ENCODE measurements at places on chromosomes 16 and 17.

DNA sequence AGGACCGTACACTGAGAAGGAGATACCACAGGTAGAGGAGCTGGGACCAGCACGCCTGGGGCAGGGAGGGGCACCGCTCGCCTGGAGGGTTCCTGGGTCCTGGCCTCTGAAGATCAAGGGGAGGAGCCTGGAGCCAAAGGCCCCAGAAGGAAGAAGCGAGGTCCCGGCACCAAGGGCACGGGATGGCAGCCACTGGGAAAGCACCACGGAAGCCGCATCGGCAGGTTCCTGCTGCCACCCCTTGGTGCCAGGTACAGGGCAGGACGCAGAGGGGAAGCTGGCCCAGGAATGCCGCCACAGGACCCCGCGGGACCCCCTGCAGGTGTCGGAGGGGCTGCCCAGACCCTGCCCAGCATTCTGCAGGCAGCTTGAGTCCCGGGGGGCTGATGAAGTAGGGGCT is 42.5 kb upstream of the CBFA2T3 start:
- no peak for DNase-seq

GRCh38 chr17:66805567-66805966 is 29.4 kb upstream of the CACNG5 start:
- DNase-seq = no peak

GRCh38 chr16:80526418-80527061 is 14.3 kb upstream of the DYNLRB2 start:
- DNase-seq = peak; percentile 25

DNA sequence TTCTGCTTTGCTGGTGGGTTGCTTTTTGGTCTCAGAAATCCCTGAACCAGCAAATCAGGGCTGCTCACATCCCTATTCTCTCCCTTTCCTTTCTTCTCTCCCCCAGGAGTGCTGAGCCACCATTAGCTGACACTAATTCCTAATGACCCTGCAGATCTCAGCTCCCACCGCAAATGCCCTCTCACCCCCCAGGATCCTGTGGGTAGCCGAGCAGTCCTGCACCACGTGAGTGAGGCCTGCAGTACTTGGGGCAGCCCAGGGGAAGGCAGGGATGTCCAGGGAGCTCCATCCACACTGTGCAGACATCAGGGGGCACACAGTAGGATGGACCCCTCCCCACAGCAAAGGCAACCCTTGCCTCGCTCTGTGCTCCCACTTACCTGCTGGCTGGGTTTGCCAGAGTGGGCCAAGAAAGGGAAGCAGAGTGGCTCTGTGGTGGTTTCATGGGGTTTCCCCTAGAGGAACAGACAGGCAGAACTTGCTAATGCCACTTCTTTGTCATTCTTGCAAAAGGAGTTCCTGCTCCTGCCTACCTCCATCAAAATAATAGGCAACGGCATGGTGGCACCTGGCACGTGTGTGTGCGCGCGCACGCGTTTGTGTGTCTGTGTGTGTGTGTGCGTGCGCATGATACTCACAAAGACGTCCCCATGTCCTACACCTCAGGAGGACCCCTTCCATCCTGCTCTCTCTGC is 135.6 kb downstream of the GAS7 start:
- no peak for DNase-seq

GRCh38 chr16:63623551-63624039 is 1498.3 kb downstream of the CDH11 start:
- DNase-seq = no peak

DNA sequence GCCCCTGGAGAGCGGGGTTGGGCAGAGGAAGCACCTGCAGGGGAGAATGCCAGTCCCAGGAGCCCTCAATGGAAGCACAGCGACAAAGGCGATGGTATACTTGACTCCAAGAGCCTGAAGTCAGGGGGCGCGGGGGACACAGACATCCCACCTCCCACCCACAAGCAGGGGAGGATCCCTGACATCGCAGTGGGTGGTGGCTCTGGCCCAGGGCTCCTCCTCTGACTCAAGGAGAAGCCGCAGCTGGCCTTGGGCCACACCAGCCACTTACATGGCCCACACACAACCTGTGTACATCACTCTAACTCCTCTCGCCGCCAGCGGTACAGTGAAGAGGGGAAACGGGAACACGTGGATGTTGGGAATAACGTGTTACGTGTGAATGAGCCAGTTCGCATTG is 44.3 kb downstream of the FZD2 start:
- no peak for DNase-seq

DNA sequence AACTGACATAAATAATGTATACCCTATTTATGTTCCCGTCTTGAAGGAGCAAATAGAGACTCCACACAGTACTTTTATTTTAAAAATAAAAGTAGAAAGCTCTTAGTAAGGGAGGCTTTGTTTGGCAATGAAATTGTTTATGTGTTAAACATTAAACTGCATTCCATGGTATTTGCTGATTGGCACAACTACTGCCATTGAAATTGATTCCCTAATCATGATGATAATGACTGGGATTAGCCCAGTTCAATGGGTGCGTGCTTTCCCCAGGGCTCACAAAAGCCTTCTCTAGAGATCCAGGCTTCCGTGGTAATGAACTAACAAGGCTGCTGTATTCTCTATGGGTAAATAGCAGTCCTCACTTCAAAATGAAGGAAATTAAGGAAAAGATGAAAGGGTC is 67.5 kb downstream of the GPRC5B start:
- no peak for DNase-seq

DNA sequence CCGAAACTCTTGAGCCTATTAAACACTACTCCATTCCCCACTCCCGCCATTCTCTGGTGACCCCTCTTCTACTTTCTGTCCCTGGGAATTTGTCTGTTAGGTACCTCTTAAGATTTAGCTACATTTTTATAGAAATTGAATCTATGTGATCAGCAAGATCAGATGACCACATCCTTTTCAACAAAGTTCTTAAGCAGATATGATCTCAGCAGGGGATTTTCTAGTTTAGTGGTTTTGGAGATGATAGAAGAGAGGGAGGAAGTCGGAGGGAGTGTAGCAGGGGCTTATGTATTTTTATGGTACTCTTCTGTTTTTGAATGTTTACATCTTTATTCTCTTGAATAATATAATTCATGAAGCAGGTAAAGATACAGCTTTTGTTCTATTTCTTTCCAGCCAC is 40.8 kb downstream of the RPA1 start:
- DNase-seq = no peak

GRCh38 chr16:65548470-65548869 is 426.6 kb upstream of the CDH11 start:
- DNase-seq = no peak

GRCh38 chr17:929586-929985 is 50.0 kb downstream of the NXN start:
- DNase-seq = peak; percentile 51

DNA sequence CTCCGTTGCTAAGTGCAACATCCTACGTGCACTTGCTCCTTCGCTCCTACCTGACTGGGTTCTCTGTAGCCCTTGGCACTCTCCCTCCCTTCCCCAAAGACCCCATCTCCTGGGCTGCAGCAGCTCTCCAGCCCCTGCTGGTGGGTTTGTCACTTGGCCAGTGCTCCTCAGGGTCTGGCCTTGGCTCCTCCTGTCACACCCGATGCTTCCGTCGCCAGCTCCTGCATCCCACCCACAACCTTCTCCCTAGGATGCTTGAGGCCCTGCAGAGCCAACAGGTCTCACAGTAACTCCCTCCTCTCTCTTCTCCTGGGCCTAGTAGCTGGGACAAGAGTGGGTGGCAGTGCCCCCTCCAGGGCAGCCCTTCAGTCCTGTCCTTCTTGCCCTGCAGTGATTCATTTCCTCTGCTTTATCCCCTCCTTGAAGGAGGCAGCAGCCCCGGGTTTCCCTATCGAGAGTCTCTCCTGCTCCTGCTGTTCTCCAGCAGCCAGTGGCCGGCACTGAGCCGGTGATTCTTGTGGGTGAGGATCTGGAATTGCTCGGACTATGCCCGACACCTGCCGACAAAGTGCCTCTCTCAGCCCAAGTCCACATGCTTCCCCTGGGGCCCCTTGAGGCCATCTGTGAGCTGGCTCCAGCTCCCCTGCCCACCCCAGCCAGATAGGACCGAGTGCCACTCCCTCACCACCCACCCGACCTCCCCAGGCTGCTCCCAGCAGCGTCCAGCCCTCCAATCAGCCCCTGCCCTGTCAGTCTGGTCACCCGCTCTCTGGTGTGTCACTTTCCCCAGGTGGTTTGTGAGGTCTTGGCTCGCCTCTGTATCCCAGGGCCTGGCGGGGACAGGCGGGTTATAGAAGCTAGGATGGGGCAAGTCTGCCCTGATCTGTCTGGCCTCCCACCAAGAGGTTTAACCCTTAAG is 3.8 kb downstream of the LITAFD start:
- no peak for DNase-seq

GRCh38 chr16:80938004-80938878 is 68.4 kb downstream of the CMC2 start:
- DNase-seq = peak; percentile 92

GRCh38 chr17:29607557-29608195 is 14.7 kb downstream of the ANKRD13B start:
- no peak for DNase-seq

DNA sequence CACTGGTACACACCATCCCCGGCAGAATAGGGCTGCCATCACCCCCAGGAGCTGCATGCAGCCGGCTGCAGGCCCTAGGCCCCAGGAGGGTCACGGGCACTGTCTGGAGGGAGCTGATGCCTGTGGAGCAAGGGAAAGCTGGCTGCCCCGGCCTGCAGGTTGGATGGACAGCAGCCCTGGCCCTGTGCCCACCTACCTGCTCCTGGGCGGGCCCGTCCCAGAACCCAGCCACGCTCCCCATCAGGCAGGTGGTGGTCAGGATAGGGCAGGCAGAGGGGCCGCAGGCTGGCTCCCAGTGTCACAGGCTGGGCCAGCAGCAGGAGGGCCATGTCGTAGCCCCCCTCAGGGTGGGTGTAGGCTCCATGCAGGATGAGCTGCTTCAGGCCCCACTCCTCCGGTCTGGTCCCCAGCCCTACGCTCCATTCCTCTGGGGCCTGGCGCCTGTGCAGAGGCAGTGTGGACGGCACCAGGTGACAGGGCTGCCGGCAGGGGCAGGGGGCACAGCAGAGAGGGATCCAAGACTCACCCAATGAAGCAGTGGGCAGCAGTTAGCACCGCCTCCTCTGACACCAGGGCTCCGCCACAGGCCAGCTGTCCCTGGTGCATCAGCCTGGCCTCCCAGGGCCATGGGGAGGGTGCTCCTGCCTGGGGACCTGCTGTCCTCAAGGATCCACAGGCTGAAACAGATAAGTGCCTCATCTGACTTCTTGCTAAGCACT is 4.0 kb downstream of the PRSS53 start:
- DNase-seq = no peak

GRCh38 chr17:32962320-32962711 is 29.3 kb upstream of the SPACA3 start:
- DNase-seq = no peak

DNA sequence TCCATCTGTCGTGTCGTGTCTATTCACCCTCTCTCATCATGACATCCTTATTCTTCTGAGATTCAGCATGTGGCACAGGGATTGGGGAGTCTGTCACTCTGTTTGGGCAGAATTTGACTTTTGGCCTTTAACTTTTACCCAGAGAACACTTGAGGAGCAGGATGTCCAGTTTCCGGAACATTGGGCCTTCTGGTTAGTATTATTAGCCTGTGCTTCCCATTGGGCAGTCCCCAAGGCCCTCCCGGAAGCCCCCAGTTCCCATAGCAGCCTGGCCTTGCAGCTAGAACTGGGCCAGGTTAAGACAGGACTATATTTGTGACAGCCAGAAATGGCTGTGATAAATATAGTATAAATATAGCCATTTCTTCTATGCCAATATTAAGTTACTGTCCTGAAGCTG is 9.6 kb downstream of the SCN4A start:
- DNase-seq = no peak

DNA sequence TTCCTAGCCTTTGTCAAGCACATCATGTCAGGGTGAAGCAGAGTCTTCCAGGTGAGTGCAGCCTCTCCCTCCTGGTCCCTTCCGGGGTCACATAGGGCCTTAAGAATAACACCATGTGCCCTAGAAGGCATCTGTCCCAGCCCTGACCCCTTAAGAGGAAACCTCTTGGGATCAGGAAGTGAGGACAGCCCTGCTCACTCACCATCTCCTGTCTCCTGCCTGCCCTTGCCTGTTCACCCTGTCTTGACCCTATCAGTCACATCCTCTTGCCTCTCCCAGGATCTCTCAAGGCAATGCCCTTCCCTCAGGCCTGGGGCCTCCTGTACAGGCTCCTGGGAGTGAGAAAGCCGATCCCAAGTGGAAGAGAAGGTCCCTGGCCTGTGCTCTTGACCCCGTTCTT is 13.9 kb downstream of the MYL4 start:
- DNase-seq = no peak

- no peak for DNase-seq
Observed at GRCh38 chr16:88672776-88673175, 9.9 kb upstream of the MVD start.

GRCh38 chr16:78984324-78984723 is 616.2 kb downstream of the MAF start:
- no peak for DNase-seq

GRCh38 chr17:35087731-35088355 is 24.3 kb upstream of the RFFL start:
- DNase-seq = no peak

DNA sequence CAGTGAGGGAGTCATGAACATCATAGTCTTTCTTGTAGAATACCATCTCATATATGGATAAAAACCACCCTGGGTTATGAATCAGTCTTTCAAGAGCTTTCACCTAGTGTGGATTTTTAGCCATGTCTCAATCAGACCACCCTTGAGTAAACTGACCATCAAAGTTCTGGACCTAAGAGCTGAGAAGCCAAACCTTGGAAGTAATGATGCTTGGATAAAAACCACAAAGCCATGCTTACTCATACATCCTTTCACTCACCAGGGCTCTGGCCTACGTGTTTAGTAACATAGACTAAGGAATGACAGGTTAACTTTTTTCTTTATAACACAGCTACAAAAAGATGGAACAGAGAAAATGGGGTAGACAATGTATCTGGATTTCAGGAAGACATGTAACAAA is 167.2 kb downstream of the STX8 start:
- DNase-seq = no peak

DNA sequence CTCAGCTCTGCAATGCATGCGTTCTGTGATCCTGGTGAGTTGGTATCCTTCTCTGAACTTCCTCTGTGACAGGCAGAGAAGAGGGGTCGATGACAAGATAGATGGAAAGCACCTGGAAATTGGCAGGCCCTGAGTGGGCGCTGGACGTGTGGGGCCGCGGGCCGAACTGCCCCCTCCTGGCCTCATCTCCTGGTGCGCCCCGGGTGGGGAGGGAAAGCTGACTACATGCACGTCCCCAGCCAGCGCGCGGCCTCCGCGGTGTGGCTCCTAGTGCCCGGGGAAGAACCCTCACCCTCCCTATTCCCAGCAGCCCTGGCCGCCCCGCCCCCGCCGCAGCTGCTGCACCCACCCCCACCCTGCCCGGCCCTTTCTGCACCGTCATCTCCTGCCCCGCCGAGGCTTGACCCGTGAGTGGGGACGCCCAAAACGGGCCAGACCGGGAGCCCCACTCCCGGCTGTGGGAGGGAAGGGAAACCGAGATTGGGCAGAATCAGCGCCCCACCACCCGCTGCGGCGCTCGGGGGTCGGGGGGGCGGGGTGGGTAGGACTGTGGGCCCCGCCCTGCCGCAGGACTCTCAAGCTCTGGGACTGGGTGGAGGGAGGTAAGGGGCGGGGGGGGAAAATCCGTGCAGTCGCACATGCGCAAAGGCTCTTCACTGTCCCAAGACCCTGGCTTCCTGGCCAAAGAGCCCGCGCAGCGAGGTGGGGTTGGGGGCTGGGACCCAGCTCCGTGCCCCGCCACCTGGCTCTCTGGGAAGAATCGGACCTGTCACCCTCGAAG is at the start of gene NOL3:
TSS of gene NOL3 (plus strand) at position 371 of the 781 bp plus-strand sequence.
- no peak for DNase-seq

Measured in forelimb muscle (tissue), 1 donor.